ENCODE measurements at places on chromosomes 6 and 20.

DNA sequence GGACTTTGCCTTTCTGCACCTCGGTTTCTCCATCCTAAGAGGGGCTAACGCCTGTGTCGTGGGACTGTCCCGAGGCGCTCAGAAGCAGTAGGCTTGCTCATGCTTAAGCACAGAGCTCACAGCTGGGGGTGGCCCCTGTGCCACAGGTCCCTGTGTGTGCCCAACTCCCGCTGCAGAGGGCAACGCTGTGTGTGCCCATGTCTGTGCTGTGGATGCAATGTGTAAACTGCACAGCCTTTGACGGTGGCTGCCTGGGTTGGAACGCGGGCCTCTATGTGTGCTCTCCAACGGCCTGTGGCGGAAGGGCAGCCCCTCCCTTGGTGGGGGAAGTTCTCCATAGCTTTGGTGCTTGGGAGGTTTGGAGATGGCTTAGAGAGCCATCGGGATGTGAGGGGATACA is 10.7 kb upstream of the GATA5 start:
- no peak for DNase-seq

DNA sequence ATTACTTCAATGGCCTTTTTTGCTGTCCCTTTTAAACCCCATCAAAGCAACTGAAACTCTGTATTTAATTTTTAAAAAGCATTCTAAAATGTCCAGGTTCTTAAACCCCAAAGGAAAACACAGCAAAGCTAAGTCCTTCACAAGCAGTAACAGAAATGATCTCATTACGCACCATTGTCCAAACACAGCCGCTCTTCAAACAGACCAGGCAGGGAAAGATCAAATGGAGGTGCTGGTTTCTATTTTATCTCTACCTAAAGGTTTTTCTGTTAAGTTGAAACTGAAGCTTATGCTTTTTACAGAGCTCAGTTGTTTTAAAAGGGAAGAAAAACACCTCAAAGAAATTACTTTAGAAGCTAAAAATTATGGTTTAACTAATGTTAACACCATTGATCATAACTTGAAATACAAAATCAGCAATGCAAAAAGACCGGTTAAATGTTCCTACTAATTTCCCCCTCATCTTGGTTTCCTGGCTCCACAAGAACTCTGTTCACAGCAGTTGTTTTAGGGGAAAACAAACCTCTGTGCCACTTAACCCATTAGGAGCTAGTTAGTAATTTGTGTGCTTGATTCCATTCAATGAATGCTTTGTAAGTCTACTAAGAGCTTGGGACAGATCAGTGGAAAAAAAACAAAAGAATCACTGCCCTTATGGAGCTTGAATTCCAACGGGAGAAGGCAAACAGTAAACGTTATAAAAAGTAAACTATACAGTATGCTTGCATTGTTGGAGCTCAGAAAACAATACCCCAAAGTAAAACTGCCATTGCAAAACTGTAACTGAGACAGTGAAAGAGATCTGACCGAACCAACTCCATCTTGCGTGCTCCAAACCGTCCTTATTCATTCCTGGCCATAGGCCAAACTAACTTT is 87.4 kb downstream of the CD24 start:
- DNase-seq, result no peak

DNA sequence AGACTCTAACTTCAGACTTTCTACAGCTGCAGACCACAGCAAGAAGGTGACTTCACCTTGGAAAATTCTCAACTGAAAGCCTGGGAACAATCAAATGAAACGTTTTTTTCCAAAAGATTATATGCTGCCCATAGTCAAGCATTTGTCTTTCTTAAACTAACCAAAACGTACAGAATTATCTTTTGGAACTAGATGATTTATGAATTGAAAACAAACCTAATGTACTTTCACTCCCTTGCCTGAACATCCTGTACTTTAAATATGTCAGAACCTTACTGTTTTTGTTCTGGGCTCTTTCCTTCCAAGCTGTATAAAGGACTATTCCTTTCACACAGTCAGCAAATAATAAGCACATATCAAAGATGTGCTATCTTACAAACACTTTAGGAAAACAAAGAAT is 62.4 kb upstream of the TNFAIP3 start:
- DNase-seq, result no peak

DNA sequence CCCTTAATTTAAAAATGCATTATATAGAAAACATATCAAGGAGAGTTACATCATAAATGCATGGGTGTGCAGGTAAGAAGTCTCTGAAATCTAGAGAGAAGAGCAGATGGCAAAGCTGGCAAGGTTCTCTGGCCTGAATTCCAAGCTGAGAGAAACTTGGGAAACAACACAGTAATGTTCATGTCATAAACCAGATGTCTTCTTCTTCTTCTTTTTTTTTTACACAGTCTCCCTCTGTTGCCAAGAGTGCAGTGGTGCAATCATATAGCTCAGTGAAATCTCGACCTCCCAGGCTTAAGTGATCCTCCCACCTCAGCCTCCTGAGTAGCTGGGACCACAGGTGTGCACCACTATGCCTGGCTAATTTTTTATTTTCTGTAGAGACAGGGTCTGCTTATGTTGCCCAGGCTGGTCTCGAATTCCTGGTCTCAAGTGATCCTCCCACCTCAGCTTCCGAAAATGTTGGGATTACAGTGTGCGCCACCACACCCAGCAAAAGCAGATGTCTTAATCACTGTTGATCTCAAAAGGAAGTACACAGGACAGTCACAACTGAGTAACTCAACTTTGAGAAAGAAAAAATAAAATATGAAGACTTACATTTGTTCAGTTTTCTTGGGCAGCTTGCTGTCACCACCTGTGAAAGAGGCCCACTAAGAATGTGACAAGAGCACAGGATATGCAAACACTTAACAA is 77.3 kb downstream of the DNAAF9 start:
- no peak for DNase-seq

GRCh38 chr6:119110601-119111548 is 32.4 kb upstream of the FAM184A start:
- peak; percentile 27 for DNase-seq

DNA sequence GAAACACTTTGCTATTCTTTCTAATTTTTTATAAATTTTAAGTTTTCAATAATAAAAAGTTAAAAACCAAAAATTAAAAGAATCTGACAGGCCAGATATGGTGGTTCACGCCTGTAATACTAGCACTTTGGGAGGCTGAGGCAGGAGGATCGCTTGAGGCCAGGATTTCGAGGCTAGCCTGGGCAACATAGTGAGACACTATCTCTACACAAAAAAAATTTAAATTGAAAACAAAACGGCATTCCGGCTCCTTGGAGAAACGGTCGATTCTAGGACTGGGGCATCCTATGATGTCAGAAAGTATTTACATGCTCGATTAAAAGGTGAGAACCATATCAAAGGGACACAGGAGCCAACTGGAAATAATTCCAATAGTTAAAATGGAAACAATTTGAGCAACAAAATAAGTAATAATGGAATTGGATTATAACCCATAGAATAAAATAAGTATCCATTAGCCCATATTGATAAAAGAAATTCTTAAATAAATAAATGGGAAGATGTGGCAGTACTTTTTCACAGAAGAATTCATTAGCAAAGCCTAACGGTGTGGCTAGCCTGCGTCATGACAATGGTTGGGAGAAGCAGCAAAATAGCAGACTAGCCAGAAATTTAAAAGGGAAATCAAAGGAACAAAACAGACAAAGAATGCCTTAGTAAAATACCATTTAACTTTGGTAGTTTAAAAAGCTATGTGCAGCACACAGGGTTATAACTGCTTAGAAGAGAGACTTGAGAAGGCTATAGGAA is 21.3 kb downstream of the HLA-E start:
- DNase-seq, result no peak

DNA sequence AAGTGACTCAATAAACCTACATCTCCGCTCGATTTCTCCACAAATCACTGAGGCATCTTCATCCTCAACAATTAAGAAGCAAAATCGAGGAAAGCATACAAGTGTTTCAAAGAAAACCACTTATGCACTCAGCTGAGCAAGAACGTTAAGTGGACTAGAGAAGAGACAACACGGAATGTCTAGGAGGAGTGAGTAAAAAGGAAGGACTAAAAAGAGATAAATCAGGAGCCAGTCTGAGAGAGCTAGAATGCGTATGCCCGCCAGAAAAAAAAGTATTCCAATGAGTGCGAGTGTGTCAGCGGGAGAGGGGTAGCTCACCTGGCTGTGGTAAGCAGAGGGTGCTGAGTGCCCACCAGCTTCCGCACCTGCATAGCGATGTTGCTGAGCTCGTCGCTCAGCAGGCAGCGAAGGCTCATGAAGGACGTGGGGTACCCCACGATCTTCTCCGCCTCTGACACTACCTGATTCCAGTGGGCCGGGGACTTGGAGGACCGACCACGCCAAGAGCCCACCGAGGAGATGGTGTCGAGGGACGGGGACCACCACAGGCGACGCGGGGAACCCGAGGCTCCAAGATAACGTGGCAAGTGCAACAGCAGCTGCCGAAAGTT is 587 bp downstream of the PDSS2 start:
- peak; percentile 83 for DNase-seq

- DNase-seq, result no peak
Measured at GRCh38 chr20:39873286-39873685, 815.8 kb downstream of the MAFB start.

GRCh38 chr6:122799916-122800686 is 11.0 kb downstream of the SMPDL3A start:
- no peak for DNase-seq

- no peak for DNase-seq
Measured at GRCh38 chr6:16476861-16477260, 238.5 kb downstream of the GMPR start.

- DNase-seq, result peak; percentile 81
Measured at GRCh38 chr20:53865901-53866793, 204.2 kb downstream of the BCAS1 start.

DNA sequence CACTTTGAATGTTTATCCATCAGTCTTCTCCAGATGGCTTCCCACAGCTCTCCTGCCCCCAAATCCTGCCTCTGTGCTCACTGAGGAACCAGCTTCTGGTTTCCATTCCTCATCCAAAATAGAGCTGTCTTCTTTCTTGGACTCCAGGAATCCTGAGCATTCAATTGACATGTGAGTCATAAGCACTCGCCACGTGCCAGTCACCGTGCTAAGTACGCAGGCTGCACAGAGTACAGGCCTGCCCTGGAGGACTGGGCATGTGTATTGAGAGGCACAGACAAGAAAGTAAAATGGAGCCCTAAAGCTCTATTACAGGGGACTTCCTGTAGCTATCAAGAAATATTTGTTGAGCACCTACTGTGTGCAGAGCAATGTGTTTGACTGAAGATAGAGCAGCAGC is 39.7 kb upstream of the LRFN2 start:
- DNase-seq, result no peak

DNA sequence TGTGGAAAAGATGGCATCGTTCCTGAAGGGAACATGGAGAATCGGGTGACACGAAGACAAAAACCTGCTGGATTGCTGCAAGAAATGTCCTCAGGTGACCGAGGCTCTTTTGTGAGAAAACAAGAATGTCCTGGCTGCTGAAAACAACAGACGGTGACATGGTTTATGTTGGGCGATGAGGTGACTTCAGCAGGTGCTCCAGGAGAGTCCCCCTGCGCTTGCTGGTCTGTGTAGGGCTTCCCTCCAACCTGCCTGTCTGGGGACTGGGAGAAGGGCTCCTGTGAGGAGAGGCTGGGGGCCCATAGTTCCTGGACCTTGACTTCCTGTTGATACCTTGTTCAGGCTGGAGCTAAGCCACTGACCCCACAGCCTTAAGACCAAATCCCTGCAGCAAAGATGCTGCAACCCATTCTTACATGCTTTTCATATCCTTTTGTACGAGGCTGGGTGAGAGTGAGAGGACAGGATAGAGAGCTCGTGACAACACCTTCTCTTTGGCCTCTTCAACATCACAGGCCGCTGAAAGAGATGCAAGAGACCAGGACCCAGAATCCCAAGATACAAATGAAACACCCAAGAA is 134.8 kb downstream of the CD83 start:
- DNase-seq, result no peak

Measured in right kidney (tissue), 9 donors.